ENCODE measurements at places on chromosomes 12 and 14.

- peak; percentile 28 for DNase-seq
Observed at GRCh38 chr12:105992849-105993740, 145.7 kb downstream of the NUAK1 start.

- no peak for DNase-seq
Observed at GRCh38 chr14:105209091-105209490, 28.0 kb upstream of the NUDT14 start.

DNA sequence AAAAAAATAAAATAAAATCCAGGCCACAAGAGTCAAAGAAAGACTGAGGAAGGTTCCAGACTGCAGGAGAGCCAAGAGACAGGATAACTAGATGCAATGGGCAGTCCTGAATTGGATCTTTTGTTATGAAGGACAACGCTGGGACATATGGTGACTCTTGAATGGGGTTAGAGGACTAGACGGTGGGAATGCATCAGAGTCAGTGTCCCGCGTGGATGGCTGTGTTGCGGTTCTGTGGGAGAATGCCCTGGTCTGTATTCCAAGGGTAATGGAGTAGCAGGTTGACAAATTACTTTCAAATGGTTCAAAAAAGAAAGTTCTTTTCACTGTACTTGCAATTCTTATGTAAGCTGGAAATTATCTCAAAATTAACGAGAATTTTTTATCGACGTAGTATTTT is 20.1 kb downstream of the SSH1 start:
- DNase-seq, result no peak

DNA sequence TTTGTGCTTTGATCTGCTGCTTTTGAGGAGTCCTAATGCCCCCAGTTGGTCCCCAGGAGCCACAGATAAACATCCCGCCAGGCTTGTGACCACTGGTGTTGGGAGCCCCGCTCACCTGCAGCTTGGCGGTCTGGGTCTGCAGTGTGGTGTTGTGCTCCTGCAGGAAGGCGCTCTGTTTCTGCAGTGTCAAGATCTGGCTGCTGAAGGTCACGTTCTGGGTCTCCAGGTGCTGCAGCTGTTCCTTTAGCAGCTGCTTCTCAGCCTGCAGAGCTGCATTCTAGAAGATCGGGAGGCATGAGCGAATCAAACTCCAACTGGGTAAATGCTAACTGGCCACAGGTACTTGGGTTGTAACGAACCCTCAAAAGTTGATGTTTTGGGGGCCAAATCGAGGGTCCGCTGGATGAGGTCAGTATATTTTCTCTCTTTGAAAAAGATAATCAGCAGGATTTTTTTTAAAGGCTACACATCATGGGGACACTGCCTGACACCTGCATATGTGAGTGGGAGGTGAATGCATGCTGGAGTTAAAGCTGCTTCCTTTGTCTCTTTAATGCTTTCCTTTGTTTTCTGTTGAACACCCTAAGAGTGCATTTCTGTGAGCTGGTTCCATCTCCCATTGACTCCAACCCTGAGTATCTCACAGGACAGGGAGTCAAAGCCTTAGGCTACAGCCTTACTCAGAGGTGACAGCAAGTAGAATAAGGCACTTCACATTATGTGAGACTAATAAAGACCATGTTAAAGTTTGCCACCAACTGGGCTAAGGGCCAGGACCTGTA is 61.3 kb upstream of the GPR68 start:
- DNase-seq, result no peak

DNA sequence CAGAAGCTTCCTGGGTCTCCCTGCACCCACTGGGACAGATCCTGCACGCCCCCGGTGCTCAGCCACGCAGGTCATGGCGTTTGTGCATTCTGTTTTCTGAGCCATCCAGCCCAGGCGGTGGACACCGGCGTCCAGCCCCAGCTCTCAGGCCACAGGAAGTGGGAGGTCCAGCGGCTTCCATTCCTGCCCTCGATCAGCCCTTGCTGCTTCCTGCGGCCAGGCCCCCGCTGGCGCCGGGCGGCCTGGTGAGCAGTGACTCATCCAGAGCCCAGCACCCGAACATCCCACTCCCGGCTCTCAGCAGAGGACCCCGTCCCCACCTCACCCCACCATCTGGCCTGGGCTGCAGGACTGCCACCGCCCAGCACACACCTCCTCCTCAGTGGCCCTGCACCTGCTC is 18.0 kb upstream of the NUDT14 start:
- DNase-seq, result no peak

GRCh38 chr12:104054681-104055346 is 4.8 kb upstream of the GLT8D2 start:
- DNase-seq, result no peak

GRCh38 chr12:15796493-15797141 is 7.4 kb upstream of the EPS8 start:
- DNase-seq, result no peak

DNA sequence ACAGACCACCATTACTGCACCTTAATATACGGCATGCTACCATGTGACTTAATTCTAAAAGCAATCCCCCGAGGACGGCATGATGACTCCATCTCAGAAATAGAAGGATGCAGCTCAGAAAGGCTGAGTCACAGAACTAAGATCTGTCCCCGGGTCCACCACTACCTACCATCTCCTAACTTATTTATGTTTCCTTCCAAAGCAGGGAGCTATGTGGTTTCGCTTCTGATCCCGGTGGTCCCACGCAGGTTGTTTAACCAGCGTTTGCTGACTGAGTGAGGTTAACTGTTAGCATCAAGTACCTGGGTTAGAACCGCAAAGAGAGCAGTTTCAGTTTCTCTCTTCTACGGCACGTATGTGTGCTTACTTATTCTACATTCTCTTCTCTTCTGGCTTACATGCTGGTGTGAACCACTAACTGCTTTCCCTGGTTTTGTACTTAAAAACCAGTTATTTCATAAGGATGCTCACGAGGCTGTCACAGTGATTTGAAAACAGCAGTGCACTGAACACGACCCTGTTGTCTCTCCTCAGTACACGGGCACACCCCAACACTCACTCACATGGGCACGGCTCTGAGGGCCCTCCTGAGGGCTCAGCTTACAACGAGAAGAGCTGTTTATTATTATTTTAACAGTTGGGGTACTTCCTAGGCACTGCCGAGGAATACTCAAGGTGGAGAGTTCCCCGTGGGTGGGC is 66.7 kb downstream of the CCDC88C start:
- no peak for DNase-seq

- DNase-seq, result no peak
Observed at GRCh38 chr14:34750670-34751069, 36.3 kb upstream of the CFL2 start.

- DNase-seq, result no peak
Observed at GRCh38 chr12:113808095-113808951, 157.8 kb downstream of the RBM19 start.

DNA sequence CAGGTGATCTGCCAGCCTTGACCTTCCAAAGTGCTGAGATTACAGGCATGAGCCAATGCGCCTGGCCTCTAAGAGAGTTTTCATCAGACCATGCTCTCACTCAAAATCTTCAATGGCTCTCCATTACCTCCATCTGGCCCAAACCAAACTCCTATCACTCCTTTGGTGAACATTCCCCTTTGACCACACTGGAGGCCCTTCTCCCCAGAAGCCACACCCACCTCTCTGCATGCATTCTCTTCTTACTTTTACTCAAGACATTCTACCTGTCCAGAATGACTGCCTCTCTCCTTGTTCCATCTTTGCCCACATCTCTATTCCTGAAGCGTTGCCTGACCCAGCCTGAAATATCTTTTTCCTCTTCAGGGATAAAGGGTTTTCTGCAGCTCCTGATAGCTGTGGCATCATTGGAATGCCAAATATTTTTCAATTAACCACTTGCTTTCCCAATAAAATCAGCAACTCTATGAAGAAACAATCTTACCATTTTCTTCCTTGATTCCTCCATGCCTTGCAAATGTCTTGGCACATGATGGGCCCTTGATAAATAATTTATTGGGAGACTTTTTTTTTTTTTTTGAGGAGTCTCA is 15.5 kb downstream of the PLEK2 start:
- no peak for DNase-seq

- DNase-seq, result no peak
Observed at GRCh38 chr12:6708960-6709394, 8.4 kb upstream of the PIANP start.

GRCh38 chr14:89194376-89194775 is 222.7 kb downstream of the FOXN3 start:
- DNase-seq, result no peak

- DNase-seq, result peak; percentile 49
Observed at GRCh38 chr12:5441497-5442236, 9.8 kb downstream of the NTF3 start.

DNA sequence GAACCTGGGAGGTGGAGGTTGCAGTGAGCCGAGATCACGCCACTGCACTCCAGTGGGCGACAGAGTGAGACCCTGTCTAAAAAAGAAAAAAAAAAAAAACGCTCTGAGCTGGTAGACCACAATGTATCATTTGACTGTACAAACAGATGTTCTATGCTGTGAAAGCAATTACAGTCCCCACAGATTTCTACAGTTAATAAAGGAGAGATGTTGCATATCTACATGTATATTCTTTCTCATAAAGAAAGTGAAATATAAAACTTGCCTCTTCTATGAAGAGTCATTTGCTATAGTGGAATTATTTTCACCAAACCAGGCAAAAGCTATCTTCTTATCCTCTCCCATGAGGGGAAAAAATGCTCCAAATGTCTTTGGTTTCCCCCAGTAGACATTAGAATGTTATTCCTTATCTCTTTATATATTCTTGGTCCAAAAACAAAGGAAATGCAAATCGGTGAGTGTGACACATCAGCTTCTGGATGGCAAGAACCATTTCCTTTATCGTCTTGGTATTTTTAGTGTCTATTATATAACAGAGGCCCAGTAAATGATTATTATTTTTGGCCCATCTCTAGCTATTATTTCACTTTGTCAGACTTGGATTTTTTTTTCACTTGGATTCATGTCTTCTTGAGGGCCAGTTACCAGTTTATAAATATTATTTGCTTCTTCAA is 230.4 kb downstream of the SSPN start:
- DNase-seq, result peak; percentile 12

All from SJCRH30 (cell line).